ENCODE measurements at places on chromosomes 1 and 21.
A peak's percentile ranks its signal among the peaks of the same experiment; 100 is the strongest.

- no peak for ATAC-seq
Measured at GRCh38 chr1:63103682-63104081, 218.7 kb upstream of the FOXD3 start.

GRCh38 chr21:23488245-23488644 lies 2119.0 kb downstream of the MRPL39 start:
- no peak for ATAC-seq

GRCh38 chr1:61776091-61776490 lies 33.8 kb downstream of the PATJ start:
- no peak for ATAC-seq

DNA sequence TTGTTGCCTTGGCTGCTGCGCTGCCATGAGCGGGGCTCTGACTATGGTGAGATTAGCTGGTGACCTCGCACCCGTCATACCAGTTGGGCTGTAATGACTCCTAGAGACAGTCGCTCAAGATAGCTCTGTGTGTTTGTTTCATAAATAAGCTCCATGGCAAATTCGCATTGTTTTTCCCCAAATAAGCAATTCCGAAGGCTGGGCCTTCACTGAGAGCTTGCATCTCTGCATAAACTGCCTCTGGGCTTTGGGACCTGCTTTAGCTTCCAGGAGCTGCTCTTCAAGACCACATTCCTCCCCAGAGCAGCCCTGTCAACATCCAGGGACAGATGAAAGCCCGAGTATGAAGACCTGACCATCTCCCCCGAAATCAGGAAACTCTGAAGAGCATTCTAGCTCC lies 40.7 kb upstream of the SCCPDH start:
- no peak for ATAC-seq

DNA sequence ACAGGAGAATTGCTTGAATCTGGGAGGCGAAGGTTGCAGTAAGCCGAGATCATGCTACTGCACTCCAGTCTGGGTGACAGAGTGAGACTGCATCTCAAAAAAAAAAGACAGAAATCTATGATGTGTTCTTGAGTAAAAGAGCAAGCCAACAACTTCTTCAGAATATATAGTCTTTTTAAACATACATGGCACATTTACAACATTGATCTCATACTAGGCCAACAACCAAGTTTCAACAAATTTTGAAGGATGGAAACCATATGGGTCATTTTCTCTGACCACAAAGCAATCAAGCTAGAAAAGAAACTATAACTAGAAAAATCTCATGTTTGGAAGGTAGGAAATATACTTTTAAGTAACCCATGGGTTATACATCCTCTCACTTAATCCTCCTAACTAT lies 38.3 kb downstream of the PAFAH2 start:
- ATAC-seq = no peak

- ATAC-seq = no peak
Measured at GRCh38 chr1:60924165-60924564, 158.2 kb upstream of the NFIA start.

DNA sequence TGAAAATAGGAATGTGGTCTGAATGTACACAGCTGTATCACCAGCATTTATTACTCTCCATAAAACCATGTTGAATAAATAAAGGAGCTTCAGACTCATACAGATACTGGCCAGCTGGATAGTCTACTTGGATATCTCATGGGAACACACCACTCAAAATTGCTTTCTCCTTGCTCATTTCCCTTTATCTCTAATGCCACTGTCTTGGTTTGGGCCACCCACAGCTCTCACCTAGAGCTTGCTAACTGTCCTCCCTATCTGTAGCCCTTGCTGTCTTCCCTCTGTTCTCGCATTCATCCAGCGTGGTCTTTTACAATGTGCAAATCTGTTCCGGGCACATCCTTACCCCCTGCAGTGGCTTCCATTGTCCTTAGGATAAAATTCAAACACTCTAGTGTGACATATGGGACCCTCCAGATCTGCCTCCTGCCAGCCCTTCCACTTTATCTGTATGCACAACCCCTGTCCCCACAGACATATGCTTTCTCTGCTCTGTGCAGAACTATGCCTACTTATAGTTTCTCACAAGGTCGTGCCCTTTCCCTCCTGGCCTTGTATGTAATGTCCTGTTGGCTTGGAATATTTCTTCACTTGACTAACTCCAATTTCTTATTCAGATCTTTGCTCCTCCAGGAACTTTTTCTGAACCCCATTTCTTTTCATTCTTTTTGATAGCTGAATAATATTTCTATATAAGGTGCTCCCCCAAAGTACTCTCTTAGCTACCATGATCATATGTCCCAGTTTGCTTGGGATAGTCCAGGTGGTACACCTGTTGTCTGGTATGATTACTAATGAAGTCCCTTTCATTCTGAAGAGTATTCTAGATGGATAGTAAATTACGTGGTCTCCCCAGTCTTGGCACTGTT lies 2.9 kb downstream of the FLVCR1 start:
- no peak for ATAC-seq

DNA sequence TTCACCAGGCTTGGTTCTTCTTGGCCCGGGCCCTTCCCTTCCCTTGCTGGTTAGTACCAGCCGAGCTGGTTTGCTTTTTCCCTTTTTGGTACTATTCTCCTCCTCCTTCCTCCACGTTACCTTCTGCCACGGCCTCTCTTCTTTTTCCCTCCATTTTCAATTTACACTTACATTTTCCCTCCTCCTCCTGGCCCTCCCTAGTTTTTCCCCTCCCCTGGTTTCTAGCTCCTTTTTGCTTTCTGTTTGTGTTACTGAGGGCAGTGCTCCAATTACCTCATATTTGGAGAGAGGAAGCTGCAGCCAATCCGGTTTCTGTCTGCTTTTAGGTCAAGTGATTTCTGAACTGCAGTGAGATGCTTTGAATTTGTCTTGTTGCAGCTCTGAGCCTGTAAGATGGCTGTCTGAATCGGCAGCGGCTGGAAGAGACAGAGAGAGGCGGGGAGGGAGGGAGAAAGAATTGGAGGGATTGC lies 63.7 kb downstream of the MACF1 start:
- ATAC-seq = peak; percentile 56

DNA sequence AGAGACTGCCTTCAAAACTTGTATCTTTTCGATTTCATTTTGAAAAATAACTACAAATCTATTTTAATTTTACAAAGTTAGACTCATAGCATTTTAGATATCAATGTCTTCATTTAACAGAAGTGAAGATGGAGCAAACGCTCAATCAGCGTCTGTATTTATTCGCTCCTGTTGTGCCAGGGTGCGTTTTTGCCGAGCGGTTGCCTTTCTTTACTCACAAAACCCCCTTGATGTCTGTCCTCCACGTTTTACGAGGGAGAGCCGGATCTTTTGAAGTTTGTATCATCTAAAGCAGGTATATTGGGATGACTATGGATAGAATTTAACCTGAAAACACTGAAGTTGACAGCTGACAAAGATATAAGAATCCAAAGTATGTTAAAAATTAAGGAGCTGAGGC lies 44.6 kb downstream of the MRPL39 start:
- ATAC-seq = no peak

DNA sequence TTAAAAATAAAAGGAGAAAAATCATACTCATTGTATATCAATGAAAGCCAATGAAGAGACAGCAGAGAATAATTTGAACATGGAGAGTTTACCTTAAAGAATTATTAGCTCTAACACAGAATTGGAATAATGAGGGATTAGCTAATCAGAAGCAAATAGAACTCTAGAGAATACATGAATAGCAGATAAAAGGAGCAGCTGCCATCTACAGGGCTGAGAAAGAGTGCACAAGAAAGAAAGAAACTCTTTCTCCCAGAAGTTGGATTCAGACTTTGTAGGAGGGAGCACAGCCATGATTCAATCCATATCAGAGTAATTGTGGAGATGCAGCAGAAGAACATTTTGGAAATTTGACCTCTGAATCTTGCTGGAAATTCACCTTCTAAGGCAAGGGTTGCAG lies 1171.2 kb downstream of the PLA2G4A start:
- no peak for ATAC-seq

DNA sequence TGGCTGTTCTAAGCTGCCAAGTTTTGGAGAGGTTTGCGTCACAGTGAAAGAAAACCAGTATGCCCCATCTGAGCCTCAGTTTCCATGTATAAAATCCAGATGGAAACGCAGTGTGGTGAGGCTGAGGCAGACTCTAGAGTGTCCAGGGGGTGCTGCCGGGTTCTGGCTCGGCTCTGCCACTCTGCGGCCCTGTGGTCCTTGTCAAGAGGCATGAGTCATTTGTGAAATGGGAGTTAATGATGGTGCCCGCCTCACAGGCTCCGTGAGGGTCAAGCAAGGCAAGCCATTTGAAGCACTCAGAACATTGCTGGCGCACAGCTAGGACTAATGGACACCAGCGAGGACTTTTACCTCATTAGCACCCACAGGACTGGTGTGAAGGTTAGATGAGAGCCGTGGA lies 214.3 kb downstream of the PTPRU start:
- no peak for ATAC-seq

DNA sequence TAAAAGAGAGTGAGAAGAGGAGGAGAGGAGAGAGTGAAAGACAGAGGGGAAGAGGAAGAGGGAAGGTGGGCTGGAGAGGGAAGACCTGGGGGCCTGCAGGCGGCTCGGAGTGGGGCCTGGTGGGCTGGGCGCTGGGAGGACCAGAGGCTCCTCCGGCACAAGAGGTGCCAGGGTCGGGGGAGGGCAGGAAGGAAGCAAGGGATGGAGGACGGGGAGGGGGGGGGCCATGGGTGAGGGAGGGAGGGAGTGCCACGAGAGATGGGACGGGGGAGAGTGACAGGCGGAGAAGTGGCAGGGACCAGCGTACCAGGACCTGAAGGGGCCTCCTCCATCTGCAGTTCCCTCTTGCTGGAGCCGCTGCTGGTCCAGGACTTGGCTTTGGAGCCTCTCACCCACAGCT lies 87.7 kb downstream of the CASZ1 start:
- ATAC-seq = no peak

- ATAC-seq = no peak
Measured at GRCh38 chr1:200857804-200858203, 15.0 kb upstream of the GPR25 start.

GRCh38 chr1:46019348-46019747 lies 113.1 kb downstream of the PIK3R3 start:
- ATAC-seq = no peak

DNA sequence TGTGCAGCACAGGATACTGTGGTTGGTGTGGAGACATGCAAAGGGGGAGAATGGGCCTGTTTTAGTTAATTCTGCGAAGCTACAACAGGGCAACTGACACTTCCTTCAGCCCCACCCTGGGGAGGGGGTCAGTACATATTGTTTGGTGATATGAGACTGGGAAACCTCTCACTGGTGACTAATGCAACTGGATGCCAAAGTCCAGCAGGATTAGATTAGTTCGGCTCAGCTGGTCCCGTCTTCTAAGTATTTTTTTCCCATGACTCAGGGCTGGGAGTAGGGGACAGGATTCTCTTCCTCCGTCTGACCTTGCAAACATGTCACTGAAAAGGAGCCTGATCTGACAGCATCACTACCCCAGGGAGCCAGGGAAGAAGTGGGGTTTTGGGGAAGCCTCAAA lies 43.0 kb downstream of the PLXNA2 start:
- ATAC-seq = peak; percentile 22

- no peak for ATAC-seq
Measured at GRCh38 chr1:112397841-112398240, 1.8 kb downstream of the CTTNBP2NL start.

- no peak for ATAC-seq
Measured at GRCh38 chr1:180224902-180225301, 5.2 kb upstream of the LHX4 start.

- no peak for ATAC-seq
Measured at GRCh38 chr1:53259932-53260331, 21.6 kb upstream of the MAGOH start.

DNA sequence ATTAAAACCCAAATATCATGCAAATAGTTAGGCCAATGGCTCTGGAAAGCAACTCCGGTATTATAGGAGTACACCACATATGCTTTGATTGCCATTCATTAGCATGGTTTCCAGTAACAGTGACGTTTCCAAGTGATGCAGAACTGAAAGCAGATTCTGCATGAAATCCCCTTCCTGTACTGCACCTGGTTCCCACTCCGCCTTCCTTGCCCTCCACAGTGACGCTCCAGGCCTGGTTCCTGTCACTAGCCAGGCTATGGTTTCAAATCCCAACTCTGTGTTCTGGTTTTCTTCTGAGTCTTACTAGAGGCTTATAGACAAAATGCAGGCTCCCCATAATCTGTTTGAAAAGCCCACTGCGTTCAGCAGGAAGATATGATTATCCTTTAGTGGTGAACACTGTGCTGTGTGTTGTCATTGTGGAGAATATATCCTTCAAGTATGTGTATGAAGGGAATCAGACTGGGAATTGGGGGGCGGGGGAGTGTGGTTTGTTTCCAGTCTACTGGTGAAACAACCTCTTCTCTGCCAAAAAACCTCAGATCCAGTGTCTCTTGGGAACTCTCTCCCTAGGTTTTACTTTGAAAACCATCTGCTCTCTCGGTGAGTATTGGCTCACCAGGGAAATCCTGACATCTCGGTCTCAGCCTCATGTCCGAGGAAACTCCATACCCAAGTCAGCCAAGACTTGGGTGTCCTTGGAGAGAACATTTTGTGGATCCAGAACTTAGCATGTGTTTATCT lies 78.7 kb downstream of the TYW3 start:
- ATAC-seq = no peak

GRCh38 chr1:116574581-116575291 lies 3.9 kb upstream of the CD58 start:
- ATAC-seq = no peak

GRCh38 chr1:170730438-170730837 lies 66.5 kb downstream of the PRRX1 start:
- ATAC-seq = no peak

- ATAC-seq = peak; percentile 96
Measured at GRCh38 chr1:27111626-27112573, 43.0 kb downstream of the SLC9A1 start.

DNA sequence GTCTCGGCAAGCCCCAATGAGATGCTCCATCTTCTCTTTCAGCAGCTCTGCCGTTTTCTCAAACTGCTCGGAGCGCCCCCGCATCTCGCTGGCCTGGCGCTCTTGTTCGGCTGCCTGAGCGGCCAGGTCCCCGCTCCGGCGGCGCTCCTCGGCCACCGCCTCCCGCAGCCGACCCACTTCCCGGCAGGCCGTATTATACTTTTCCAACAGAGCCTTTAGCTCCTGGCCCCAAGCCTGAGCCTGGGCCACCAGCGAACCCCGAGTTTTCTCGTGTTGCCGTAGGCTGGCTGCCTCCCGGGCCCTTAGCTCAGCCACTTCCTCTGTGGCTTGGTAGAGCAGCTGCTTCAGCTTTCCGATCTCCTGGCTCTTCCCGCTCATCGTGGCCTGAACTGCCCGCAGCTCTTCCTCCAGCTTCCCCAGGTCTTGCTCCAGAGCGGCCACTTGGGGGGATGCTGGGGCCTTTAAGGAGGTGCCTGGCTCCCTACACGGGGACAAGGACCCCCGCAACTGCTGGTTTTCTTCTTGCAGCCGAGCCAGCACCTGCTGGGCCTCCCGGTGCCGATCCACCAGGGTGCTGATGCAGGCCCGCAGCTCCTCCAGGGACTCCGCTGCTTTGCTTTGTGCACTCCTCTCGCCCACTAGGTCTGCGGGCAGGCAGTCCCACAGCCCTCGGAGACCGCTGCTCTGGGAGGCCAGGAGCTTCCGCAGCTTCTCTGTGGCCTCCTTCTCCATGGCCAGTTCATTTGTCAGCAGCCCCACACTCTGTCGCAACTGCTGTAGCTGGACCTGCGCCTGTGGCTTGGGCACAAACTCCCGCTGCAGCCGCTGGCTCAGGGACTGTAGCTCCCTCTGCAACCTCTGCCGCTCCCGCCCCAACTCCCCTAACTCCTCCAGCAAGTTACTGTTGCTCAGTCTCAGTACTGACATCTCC lies 13.4 kb upstream of the PIAS3 start:
- peak; percentile 48 for ATAC-seq
